Fibroblast of skin of right biceps (primary cell): ENCODE measurements at places on chromosomes 2 and 18.

DNA sequence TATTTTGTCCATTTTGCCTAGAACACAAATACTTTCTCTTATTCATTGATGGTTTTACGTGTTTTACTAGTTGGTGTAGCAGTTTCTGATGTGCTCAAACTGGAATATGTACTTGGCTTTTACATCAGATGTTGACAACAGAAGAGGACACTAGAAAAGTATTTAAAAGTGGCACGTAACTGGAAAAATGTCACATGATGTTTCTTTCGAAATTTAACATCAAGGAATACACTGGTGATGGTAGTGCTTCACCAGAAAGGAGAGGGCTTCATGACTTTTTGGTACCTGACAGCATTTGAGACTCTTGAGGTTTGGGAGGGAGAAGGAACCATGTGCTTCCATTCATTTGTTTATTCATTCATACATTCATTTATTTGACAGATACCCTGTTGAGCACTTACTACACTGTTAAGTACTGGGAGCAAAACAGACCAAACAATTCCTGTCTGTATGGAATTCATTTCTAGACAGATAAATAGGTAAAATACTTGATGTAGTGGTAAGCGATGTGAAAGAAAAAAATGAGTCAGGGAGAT lies 1.5 kb downstream of the GIGYF2 start:
- DNase-seq, result no peak

DNA sequence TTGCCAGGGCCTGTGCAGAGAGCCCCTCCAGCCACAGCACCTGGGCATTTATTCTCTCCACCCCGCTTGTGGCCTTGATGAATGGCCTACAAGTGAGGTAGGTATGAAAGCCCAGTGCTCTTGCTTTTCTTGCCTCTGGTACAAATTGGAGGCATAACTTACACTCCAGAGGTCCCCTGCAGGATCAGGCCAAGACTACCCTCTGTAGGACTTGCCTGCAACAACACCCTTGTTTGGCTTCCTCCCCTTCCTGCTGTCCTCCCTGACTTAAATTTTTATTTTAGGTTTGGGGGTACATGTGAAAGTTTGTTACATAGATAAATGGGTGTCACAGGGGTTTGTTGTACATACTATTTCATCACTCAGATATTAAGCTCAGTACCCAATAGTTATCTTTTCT lies 95.7 kb downstream of the CDC42EP3 start:
- DNase-seq, result no peak

GRCh38 chr18:74604774-74605173 lies 7.1 kb downstream of the ZNF407 start:
- DNase-seq, result peak; percentile 63

DNA sequence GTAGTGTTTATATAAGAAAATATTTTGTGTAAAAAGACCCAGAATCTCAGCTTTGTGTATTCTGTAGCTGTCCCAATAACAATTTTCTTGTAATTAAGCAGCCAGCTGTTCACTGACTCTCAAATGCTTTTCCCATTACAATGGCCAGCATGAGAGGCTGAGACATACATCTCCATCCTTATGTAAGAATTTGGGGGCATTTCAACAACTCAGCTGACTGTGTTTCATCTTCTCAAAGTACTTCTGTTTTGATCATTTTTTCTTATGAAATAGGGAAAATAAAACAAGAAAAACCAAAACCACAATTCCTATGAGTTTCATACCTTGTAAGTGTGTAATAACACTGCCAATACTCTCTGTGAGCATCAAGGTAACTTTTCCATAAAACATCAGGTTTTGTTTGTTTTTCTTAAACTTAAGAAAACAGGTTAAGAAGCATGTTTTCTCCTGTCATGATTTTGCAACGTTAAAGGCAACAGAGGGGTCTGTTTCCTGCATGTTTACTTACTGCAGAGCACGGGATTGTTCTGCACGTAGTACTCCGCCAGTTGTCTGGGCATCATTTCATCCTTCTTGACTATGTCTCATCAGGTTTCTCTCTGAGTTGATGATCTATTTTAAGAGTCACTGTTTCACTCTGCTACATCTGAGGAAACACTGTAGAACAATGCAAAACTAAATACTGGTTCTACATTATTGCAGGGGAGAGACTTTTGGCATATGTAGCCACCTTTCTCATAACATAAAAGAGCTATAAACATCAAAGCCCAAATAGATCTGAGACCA lies 62.9 kb upstream of the CYRIA start:
- DNase-seq, result no peak

DNA sequence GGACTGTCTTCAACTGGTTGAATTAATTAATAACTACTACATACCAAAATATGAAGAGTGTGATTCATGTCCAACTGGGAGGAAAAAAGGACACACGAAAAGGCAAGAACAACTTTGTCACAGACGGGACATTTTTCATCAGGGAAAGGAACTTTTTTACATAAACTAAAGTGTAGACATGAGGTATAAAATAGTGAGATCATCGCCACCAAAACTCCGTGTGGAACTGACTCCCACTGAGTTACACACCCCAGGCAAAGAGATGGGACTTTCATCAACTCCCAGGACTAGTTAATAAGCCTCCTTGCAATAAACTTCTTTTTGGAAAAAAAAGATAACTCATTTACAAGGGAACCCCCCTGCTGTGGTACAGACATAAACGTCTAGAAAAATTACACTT lies 12.9 kb upstream of the NMI start:
- peak; percentile 60 for DNase-seq
